ENCODE measurements at places on chromosomes 12 and 14.

DNA sequence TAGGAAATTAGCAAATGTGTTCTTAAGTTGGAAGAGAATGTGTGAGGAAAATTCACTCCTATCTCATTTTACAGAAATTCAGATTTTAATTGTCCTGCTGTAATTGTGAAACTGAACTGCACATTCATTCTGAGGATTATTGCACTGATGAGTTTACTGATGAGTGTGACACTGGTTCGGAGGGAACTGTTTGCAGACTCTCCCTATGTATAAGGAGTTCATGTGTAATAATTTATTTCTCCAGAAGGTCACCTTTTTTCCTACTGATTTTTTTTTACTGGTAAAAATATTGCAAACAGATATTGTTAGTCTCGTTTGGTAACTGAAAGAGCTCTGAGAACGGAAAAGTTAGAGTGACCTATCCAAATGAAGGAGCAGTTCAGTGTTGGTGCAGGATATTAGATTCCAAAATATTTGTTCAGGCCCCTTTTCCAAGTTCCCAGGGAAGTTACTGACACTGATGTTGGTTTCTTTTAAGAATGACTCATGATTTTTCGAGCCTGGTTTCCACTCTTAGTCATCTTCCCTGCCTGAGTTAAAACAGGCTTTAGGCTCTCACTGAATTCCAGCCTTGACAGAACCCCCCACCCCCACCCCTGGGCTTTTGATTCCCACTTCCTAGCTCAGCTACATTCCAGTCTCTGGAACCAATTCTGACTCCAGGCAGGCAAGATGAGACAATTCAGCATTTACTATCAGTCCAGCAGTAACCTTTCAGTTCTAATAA, 18.4 kb downstream of the ANO6 start:
- no peak for DNase-seq

DNA sequence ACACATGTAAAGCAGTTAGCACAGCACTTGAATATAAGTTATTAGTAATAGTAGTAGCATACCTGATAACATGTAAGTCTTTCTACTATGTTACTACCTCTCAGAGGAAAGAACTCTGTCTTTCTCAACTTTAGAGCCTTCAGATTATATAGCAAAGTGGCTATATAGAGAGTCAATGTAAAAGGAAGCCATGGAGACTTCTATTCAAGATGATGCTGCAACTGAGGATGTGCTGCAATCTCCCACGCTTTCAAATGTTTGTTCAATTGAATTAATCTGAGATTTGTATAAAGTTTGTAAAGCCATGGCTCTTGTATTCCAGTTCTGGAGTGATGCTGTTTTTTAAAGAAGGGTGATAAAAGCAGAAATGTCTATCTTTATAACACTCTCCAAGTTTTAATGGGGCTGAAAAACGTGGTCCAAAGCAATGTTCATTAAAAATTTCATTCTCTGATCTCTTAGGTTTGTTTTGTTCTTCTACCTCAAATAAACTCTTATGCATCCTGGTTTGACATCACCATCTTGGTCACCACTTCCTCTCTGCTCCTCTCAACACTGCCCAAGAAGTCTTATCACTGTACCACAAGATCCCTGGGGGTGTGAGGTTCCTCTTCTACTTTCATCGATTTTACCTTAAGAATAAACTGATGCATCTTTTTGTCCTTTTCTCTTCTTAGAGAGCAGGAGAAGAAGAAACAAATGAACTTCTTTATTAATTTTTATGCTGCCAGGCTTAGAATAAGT, 40.6 kb downstream of the C12orf42 start:
- no peak for DNase-seq

GRCh38 chr14:54537651-54538050, 27.9 kb downstream of the CGRRF1 start:
- no peak for DNase-seq

DNA sequence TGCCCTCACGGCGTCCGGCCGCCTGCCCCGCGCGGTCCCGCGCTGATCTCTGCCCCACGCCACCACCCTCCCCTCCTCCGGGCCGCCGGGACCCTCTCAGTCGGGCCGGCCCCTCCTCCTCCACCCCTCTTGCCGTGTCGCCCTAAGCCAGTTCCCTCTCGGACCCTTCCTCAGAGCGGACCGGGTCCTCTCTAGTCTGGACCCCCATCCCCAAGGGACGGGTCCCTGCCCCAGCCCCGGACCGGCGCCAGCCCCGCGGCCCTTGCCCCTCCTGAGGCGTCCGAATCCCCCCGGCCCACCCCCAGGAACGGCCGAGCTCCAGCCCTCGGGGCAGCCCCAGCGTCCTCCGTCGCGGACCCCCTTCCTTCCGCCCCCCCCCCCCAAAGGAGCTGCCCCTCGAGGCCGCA, 485 bp downstream of the PPP4R4 start:
- DNase-seq: no peak

GRCh38 chr14:58797010-58797429, 159.3 kb downstream of the DACT1 start:
- DNase-seq: no peak

GRCh38 chr14:69844171-69844570, 35.0 kb upstream of the SMOC1 start:
- no peak for DNase-seq

DNA sequence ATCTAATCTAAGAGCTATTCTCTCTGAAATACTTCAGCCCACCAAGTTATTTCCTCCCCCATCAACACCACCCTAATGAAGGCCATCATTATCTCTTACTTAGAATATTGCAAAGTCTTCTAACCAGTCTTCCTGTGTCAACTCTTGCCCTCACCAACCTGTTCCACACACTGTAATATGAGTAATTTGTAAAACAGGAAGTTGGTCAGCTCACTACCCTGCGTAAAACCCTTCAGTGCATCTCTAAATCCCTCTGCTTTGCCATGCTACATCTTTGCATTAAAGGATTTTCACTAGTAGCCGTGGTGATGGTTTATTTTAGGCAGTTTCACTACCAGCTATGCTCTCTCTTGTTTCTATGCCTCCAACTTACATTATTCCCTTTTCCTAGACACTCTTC, 70.0 kb downstream of the KIF21A start:
- DNase-seq: no peak

DNA sequence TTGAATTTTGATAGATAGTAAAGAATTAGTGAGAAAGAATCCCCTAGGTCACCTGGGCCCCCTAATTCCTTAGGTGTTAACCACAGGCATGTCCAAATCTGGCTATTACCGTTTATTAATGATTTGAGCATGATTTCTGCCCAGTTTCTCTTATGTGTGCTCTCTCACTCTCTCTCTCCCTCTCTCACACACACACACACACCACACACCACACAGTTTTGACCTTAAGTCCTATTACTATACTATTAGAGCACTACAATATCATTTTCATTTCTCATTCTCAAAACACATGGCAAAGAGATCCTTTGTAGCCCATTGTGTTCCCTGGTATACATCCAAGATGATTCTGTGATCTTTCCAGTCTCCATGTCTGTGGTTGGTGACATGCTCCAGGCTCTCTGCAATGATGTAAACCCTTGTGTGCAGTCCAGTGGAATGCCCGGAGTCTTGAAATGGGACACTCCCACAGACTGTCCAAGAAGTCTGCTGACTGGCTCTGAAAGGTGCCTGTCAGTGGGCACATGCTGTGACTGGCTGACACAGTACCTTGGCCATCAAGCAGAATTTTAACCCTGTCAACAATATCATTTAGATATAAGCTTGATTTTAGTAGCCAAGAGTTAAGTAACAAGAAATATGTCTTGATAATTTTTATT, 96.2 kb downstream of the FIGNL2 start:
- DNase-seq: no peak

DNA sequence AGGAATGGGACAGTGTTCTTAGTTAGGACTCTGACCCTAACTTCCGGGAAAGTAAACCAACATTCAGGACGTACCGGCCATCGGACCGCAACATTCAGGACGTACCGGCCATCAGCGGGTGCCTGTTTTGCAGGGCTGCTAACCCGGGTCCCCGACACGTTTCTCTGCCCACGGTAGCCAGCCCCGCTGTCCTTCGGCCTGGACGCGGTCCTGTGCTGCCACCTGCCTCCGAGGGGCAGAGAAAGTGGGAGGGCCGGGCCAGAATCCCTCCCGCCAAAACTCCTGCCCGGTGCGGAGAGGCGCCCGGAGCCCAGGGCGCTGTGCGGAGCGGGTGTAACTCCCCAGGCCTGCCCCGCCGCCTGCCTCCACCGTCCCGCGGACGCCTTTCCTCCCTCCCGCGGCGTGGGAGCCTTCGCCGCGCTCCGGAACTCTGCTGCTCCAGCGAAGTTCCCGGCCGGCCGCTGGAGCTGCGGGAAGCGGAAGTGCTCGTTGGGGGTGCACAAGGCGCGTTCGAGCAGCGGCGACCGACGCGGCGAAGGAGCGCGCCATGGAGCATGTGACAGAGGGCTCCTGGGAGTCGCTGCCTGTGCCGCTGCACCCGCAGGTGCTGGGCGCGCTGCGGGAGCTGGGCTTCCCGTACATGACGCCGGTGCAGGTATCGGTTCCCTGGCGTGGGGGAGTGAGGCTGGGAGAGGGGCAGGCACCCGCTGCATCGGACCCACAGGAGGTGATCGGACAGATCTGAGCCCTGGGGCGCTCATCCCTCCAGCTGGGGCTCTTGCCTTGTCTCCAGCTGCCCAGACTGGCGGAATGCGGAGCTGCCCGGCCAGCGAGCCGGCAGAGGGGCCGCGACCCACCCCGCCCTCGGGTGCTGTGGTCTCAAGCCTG, at the start of gene DDX55:
Gene DDX55 (plus strand): TSS at position 498 of the 888 bp plus-strand sequence. CDS start 50 bp downstream, at position 548.
- peak; percentile 81 for DNase-seq

DNA sequence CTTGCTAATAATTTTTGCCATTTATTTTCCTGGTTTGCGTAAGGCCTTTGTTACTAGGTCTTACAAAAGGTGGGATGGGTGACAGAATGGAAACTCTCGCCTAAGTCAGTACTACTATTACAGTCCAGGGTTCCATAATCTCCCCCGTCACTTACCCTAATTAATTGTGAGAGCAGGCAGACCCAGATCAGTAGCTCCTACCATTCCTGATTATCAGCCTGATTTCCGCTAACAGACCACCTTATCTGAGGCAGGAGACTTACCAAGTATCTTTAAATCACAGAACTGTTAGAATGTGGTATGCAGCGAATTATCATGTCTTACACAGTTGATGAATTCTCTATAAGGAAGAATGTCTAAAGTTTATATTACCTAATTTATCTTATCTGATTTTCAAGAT, 234.7 kb downstream of the FOXN3 start:
- DNase-seq: no peak

DNA sequence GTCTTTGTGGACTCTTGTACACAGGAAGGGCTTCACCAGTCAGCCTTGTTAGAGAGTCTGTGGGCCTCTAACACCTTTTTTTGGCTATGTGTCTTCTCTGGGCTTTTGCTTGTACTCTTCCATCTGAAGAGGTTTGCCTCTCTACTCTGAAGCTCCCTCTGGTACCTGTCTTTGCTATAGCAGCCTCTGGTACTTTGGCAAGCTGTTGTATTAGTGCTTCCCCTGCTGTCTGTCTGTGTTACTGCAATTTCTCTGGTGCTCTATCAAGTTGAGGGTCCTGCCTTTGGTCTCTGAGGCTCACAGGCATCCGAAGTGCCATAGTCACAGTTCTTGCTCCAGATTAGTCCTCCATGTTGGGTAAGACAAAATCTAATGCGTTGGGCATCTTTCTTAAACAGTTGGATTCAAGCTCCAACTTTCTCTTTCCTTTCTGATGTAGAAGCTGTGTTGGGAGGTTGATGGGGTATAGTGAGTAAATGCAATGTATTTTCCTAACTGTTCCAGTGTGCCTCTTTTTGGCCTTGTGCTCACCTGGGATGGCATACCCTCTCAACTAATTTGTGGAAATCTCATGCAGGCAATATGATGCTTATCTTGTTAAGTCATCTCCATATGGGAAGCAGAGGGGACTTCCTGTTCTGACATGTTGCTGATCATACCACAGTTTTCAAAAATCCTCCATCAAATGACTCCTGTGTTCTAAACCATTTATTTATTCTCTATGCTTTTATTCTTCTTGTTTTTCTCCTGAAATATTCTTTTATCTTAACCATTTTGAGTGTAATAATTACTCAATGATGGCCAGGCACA, 88.8 kb downstream of the ATF7IP start:
- no peak for DNase-seq

DNA sequence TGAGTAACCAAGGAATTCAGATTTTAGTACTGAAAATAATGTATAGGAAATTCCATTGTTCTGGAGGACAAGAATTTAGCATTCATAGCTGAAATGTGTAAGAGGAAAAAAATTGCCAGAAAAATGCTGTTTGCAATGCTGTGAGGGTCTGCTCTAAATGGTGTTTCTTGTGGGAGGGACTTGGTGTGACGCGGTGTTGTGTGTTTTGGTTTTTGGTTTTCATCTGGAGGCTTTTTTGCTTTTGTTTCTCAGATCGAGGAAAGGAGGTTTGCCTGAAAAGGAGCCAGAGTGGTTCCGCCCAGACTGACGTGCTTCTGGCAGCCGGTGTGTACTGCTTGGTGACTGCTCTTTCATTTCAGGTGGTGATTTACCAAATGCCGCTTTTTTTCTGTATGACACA, 211.8 kb upstream of the HMGA2 start:
- DNase-seq: no peak

GRCh38 chr14:79496701-79497100, 714.6 kb downstream of the DIO2 start:
- no peak for DNase-seq

DNA sequence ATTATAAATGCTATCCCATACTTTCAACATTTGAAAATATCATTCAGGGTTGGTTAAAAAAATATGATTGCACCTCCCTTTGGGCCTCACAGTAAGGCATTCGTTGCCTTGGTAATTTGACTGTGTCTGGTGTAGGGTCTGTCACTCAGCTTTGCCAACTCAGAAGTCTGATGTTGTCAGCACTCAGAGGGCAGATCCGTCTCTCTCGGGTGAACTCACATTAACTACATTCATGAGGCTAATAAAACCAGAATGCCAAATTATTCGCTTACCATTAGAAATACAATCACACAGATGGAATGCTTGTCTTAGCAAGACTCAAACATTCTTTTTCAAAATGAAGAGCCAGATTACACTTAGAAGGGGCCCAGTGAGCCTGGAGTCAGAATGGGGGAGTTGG, 53.0 kb downstream of the NPAS3 start:
- no peak for DNase-seq

DNA sequence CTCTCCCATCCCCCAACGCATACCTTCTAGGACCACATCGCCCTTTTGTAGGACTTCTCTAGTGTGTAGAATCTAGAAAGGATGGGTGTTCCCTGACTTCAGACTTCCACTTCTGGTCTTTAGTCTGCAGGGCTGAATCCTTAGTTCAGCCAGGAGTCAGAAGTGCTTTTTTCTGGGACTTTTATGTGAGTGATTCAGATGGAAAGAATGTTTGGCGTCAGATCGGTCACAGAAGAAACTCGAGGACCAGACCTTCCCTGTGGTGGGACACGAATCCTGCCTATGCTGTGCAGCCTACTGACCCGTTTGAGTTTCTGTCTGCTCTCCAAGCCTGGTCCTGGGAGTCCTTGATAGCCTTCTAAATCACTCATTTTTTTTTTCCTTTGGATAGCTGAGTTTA, 165.4 kb upstream of the SSTR1 start:
- DNase-seq: no peak
